ENCODE measurements at places on chromosomes 1 and 21.
A peak's percentile ranks its signal among the peaks of the same experiment; 100 is the strongest.

GRCh38 chr21:20943561-20943997 is 54.6 kb upstream of the NCAM2 start:
- DNase-seq: no peak

DNA sequence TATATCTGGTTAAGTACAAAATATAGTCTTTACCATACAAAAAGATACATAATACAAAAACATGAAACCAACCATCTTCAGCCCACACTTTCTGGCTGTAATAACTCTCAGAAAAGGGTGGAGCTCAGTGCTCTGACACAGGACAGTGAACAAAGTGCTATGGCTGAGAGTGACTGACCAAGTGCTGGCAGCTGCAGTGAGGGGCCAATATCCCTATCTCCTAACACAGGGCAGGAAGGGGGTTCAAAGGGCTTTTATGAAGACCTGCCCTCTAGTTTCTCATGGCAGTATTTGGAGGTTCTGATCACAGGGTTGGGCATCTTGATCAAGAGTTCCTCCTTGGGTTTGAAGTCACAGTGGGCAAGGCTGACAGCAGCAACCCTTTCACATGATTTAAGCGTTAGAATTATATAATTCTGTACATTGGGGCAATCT is 3.9 kb downstream of the TXNIP start:
- no peak for DNase-seq

DNA sequence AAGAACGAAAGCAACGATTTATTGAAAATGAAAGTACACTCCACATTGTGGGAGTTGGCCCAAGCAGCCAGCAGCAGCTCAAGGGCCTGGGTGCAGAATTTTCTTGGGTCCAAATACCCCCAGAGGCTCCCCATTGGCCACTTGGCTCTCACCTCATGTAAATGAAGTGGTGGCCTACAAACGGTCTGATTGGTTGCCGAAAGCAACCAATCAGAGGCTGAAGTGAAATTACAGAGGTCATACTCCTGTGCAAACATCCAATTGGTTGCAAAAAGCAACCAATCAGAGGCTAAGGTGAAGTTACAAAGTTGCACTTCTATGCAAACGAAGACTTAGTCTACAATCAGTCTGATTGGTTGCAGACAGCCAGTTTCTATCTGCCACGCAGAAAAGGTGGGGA is 31.9 kb downstream of the FAM163A start:
- no peak for DNase-seq

DNA sequence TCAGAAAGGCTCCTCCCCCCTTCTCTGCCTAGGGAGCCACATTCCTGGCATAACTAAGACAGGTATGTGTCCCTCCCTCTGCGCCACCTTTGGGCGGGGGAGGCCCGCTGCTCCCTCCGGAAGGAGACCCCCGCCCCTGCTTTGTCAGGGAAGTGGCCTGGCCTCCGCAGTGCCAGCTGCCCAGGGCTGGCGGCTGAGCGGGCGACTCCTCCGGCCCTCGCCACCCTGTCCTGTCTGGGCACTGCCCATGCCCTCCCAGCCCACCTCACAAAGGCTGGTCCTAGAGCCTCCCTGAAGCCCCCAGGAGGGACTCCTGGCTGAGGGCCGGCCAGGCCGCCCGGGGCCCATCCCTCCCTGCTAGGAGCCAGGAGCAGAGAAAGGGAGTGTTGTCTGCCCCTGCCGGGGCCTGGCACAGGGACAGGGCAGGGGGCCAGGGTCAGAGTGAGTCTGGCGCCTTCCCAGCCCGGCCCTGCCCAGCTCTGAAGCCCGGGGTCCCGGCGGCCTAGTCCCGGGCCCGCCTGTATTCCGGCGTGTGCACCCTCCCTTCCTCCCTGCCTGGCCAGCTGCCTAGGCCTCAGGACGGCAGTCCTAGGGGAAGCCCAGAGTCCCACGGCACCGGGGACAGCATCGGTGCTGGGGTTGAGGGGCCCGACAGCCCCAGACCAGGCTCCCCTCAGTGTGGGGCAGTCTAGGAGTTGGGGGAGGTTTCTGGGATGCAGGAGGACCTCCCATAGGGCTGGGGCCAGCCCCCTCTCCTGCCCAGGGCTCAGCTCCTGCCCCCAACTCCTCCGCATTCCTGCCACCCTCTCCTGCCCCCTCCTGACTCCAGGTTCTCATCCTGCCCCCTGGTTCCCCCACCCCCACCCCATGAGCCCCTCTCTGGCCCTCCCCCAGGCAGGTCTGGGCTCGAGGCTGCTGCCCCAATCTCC is 5.1 kb downstream of the AGRN start:
- no peak for DNase-seq

GRCh38 chr1:105909811-105910210 is 1146.7 kb upstream of the PRMT6 start:
- no peak for DNase-seq

GRCh38 chr1:62233926-62234450 is 39.3 kb downstream of the L1TD1 start:
- DNase-seq: no peak

- DNase-seq: no peak
These were observed 8.5 kb downstream of the CGN start for GRCh38 chr1:151519667-151520066.

- no peak for DNase-seq
These were observed 786.5 kb downstream of the LRRIQ3 start for GRCh38 chr1:73411479-73411878.

DNA sequence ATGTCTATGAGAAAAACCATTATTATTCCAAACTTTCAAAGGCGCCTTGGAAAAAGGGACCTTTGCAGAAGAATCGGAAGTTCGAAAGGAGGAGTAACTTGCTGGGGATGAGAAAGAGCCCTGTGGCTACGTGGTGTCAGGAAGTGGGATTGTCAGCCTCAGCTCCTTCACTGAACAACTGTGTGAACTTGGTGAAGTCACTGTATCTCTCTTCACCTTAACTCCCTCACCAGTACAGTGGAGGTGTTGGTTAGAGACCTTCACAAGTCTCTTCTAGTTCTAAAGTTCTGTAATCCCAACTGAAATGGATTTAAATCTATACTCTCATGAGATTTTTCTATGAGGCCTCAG is 285.6 kb downstream of the CACNA1E start:
- no peak for DNase-seq

DNA sequence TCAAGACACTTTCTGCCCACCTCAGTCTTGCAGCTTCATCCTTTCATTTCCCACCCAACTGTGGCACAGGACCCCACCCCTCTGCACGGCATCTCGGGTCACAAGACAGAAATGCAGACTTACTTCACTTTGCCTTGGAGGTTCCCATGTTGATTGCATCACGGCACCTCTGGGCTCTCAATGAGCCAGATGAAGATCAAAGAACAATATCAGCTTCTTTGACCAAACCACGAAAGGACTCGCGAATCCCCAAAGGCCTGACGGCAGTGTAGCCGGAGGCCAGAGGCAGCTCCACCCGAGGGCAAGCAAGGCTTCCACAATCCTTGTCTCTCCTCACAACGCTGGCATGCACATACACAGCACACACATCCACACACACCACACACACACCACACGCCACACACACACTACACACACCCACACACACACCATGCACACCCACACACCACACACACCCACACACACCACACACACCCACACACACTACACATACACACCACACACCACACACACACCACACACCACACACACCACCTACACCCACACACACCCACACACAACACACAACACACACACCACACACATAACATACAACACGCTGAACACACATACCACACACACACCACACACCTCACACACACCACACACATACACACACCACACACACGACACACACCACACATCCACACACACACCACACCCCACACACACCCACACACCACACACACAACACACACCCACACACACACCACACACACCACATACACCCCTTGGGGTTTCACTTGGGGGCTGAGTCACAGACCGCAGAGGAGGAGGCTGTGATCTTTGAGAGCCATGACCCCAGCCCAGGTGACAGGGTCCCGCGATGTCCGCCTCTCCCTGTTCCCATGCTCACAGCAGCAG is 35.8 kb downstream of the UBASH3A start:
- DNase-seq: no peak

GRCh38 chr1:6779089-6779805 is 6.0 kb upstream of the CAMTA1 start:
- DNase-seq: no peak

DNA sequence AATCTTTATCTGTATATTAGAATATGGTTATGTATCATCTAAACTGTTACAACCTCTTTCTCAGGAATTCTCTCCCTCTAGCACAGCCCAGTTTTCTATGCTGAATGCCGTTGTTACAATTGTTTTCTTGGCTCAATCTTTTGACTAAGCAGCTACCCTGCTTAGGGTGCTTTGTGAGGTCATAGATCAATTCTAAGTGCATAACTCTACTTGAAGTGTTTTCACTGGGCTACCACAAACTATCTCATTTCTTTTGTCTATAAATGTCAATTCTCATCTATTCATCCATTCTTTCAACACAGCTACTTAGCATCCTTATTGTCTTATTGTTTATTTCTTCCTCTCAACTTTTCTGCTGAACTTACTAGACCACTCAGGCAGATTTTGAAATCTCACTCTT is 77.1 kb downstream of the CEP350 start:
- DNase-seq: no peak

- DNase-seq: no peak
These were observed 35.6 kb downstream of the EEIG2 start for GRCh38 chr1:108595507-108595906.

DNA sequence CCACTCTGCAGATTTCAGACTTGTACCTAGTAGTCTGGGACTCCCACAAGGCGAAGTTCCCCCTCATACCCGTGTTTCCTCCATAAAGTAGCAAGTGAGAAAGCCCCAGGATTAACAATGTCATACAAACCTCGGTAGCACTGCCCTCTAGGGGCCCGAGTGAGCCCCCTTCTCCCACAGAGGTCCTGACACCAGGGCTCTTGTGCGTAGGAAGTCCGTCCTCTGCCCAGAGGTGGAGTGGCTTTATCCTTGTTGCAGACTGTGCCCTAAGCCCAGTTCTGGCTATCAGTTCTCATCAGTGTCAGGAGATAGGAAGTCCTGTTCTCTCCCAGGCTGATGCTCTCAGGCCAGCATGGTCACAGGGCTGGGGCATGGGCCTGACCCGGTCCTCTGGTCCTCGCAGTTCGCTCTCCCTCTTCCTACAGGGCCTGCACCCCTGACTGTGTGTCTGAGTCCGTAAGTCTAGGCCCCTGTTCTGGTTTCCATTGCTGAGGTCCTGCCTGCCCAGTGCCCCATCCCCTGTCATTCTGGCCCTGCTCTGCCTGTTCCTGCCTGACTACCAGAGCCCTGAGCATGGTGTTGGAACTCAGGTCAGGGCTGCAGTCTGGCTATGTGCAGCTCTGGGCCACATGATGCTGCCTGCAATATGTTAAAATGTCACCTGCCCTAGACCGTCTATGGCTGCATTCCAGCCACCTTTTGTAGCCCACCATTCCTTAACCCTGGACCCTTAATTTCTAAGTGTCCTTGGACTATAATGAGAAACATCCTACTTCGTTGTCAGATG is 285.6 kb downstream of the ASTN1 start:
- no peak for DNase-seq

GRCh38 chr1:2946291-2946690 is 75.0 kb upstream of the ACTRT2 start:
- no peak for DNase-seq

GRCh38 chr1:14529475-14529874 is 69.0 kb upstream of the KAZN start:
- no peak for DNase-seq

DNA sequence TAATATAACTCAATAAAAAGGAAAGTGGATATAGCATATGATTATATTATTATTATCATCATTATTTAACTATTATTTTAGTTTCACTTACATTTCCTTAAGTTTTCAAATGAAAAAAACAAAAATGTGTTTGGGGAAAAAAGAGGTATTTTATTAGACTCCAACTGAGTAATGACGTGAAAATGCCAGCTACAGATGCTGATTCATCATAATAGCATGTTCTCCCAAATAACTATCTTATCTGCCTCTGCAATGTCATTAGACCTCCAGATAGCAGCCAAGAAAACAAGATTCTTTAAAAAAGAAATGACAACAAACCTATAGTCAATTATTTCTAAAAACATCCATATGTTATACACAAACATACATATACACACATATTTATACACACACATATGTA is 1071.9 kb upstream of the TMPRSS15 start:
- DNase-seq: no peak

- DNase-seq: no peak
These were observed 49.9 kb downstream of the WNT2B start for GRCh38 chr1:112558634-112559033.

DNA sequence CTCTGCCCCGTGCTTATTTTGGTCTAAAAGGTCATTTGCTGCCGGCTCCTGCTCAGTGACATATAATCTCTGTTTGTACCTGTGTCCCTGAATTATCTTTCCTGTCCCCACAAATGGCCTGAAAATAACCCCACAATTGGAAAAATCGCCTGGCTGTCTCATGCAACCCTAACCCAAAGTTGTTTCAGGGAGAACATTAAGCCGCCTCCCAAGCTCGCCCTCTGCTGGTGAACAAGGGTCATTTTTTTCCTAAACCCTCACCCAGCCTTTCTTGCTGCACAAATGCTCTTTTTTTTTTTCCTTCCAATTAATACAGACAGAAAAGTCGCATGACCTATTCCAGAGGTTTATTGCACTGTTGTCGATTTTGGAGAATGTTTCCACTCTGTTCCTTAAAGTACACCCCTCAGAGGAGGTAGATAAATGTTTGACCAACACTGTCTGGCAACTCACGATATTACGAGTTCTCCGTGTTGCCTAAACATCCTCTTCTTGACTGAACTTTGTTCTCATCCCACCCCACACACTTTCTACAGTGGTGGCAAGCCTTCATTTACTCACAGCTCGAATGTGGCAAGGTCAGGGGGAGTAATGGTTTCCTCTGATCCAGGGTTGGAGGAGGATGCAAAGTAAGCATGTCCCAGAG is 148.7 kb downstream of the ZZZ3 start:
- DNase-seq: peak; percentile 64
